ENCODE measurements at places on chromosomes 1 and 21.

DNA sequence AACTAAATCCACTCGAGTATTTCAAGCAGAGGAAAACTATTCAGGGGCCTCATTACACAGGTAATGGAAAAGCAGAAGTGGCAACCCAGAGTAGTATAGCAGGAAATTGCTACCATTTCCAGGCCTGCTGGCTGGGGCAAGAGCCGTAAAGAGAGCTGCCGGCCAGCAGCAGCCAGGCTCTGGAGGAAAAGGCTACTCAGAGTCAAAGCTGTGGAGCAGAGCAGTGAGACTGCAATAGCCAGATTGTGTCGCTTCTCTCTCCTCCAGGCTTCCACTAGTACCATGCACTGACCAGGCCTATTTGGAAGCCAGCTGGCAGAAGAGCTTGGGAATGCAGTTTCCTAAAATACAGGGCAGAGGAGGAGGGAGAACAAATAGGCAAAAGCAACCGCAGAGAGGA is 155.5 kb downstream of the OMA1 start:
- DNase-seq, result no peak

DNA sequence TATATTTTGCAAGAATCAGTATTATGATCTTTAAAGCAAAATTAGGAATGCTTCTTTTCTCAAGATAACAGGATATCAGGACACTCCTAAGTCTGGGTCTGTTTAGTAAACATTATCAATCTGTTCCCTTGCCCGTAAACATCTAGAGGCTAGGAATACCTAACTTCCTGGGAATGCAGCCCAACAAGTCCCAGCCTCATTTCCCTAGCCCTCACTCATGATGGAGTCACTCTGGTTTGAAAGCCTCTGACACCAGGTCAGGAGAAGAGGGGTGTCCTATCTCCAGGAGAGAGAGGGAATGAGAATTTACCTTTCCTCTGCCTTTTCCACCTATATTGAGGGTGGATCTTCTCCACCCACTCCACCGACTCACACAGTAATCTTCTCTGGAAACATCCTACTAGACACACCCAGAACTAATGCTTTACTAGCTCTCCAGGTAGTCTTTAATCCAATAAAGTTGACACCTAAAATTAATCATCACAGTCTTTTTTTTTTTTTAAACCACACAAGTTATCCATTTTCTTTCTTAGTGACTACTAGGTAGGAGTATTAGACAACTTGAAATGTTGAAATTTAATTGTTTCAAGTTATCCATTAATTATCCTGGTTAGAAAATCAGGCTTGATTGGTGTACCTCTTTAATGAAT is 659.3 kb downstream of the USP25 start:
- DNase-seq, result no peak

DNA sequence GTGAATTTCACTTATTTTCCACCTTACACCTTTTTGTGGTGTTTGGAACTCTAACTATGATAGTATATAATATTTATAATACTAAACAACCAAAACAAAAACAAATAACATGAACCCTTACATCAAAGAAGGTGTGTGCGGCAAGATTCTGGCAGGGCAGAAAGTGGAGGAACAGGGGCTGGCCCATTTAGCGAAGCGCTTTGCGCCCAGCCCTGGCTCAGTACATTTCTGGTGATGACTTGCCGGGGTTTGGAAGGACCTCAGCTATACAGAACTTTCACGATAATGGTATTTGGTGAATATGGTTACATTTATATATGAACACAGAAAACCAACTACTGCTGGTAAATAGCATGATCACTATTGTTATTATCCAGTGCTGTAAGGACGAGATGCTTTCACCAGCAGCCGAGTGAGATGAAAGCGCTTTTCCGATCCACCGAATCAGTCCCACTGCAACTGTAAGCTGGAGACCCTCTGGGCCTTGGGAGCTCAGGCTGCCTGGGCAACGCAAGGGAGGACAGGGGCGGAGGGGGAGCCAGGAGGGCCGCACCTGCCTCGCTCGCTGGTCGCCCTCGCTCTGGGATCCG is 63.9 kb downstream of the CD247 start:
- DNase-seq, result no peak

DNA sequence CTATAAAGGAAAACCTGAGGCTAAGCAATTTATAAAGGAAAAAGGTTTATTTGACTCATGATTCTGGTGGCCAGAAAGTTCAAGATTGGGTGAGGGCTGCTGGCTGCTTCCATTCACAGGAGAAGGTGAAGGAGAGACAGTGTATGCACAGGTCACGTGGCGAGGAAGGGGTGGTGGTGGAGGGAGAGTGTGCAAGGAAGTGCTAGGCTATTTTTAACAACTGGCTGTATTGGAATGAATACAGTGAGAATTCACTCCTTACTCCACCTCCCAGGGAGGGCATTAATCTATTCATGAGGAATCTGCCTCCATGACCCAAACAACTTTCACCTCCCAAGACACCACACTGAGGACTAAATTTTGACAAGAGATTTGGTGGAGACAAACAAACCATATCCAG is 51.0 kb downstream of the SYDE2 start:
- no peak for DNase-seq

- DNase-seq, result no peak
Observed at GRCh38 chr1:205689479-205689878, 9.2 kb upstream of the SLC45A3 start.

DNA sequence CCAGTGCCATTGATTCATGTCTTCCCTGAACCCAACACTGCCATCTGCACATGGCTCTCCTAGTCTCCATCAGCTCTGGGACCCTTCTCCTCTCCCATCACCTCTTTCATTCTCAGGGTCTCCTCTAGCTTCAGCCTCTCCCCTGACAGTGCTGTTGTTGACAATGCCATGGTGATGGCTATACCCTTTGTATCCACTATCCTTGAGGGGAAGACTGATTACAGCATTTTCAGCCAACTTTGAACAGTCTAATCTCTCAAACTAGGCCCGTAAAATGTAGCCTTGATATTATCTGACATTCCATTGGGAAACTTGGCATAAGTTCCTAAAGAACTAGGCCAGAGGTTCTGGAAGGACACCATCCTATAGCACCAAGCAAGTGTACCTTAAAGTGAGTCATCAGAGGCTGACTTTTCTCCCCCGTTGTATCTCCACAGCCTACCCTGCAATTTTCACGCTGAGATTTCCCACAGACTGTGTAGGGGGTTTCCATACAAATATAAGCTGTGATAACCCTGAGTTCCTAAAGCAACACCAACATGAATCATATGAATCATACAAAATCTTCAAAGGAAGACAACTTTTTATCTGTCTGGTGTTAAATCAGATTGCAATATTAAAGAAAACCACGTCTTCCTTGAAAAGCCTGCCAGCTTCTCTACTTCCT is 5.8 kb downstream of the HAO2 start:
- no peak for DNase-seq

DNA sequence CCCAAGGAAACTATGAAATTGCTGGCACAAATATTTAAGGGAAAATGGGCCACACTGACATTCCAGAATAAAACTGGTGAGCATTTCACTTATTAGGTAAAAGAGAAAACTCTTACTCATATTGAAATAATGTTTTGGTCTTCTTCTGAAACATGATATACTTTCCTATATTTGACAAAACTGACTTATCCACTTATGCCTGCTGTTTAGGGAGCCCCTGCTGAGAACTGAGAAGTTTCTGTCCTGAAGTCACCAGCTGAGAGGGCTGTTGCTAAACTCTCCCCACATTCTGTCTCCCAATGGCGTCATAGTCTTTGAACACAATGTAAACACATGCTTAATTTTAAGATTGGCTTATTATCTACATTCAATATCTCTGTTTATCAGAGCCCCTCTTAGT is 46.8 kb upstream of the ZC3H11B start:
- DNase-seq, result peak; percentile 94

- DNase-seq, result no peak
Observed at GRCh38 chr1:27966402-27967105, 6.8 kb downstream of the XKR8 start.

DNA sequence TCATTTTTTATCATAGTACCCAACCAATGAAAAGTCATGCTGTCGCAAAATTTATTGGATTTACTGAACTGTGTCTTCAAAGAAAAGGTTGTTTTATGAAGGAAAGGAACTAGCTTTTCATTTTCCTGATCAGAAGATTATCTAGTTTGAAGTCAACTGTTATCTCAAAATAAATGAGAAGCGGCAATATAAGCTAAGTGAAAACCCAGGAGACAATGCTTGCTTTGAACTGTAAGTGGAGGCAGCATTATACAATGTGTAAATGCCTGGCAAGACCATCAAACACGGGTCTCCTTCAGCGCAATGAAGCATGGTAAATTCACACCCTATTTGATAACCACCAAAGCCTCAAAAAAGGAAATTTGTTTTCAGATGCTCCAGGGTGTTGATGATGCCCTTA is 134.4 kb upstream of the PTBP2 start:
- no peak for DNase-seq

DNA sequence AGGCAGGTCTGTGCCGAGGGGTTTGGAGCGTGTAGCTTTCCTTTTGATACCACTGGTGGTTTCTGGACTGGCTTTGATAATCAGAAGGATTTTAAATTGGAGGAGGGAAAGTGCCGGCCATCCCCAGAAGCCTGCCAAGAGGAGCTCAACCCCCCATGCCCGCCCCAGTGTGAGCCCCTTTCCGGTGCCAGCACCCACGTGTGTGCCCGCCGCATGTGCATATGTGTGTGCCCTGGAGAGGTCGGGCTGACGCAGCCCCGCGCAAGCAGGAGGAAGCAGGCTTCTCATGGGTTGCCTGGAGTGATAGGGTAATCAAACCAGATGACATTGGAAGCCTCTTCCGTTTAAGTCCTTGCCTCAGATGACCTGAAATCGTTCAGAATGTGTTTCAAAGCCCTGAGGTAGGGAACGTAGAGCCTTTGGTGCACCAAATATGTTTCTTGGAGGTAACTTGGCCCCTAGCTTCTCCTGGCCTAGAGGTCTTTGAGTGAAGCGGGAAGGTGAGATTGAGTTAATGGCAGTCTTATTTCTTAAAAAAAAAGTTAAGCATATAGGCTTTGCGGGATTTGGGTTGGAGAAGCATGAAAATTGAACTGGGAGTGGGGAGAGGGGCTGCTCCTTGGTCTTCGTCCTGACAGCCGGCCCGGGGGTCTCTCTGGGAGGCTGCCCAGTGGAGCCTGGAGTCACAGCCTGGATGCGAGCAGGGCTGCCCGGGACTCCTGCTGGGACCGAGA is 34.1 kb upstream of the ARHGEF16 start:
- no peak for DNase-seq

GRCh38 chr1:172394141-172394751 is 26.2 kb upstream of the C1orf105 start:
- DNase-seq, result no peak

DNA sequence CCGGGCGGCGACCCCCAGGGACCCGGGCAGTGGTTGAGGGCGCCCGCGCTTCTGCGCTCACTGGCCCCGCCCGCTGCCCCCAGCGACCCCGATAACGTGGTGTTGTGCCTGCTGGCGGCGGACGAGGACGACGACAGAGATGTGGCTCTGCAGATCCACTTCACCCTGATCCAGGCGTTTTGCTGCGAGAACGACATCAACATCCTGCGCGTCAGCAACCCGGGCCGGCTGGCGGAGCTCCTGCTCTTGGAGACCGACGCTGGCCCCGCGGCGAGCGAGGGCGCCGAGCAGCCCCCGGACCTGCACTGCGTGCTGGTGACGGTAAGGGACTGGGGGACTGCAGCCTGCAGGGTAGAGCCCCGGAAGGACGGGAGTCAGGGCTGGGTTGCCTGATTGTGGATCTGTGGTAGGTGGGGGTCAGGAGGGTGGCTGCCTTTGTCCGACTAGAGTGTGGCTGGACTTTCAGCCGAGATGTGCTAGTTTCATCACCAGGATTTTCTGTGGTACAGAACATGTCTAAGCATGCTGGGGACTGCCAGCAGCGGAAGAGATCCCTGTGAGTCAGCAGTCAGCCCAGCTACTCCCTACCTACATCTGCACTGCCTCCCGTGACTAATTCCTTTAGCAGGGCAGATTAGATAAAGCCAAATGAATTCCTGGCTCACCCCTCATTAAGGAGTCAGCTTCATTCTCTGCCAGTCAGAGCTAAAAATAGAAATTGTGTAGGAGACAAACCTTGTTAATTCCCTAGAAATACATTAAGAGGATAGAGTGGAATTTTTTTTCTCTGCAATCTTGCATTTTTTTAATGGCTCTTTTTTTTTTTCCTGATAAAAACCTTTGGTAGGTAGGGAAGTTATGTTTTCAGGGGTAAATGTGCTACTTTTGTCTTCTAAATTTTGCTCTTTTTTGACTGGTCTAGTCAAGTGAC is 1.5 kb downstream of the GADD45A start:
- peak; percentile 91 for DNase-seq

DNA sequence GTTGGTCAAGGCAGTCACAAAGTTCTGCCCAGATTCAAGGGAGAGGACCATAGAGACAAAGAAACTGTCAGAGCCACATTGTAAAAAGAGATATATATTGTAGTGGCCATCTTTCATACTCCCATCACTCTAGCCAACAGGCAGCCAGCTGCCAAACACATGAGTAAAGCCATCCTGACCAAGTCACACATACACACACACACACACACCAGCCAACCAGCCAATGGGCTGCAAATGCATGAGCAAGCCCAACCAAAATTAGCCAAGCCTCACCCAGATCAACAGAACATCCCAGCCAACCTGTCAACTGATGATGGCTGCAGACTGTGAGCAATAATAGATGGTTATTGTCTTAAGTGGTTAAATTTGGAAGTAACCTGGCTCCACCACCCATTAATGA is 120.7 kb downstream of the SEC16B start:
- no peak for DNase-seq

GRCh38 chr1:65259816-65260215 is 49.5 kb upstream of the DNAJC6 start:
- no peak for DNase-seq

All from astrocyte of the cerebellum (primary cell).